ENCODE measurements at places on chromosomes 12 and 14. TPM values are rescaled to one million over a fixed set of nuclear protein-coding genes. Genes with fewer than 3 reads are reported as not detected.
A peak's percentile ranks its signal among the peaks of the same experiment; 100 is the strongest.

The RASAL1 gene
- 0.17 TPM for total RNA-seq

The TAS2R42 gene
- total RNA-seq, result not detected

The CLEC2D gene
- total RNA-seq, result 15.9 TPM

The CIROP gene
- not detected for total RNA-seq

The PLEKHD1 gene
- 0.61 TPM for total RNA-seq

The KRT75 gene
- total RNA-seq, result not detected

The PLXNC1 gene
- total RNA-seq, result 14.5 TPM

The SLCO1A2 gene
- 0.03 TPM for total RNA-seq

The KRT72 gene
- not detected for total RNA-seq

The RHEBL1 gene
- total RNA-seq, result 1.1 TPM

The PLEK2 gene
- 4.2 TPM for total RNA-seq

The GPR137C gene
- total RNA-seq, result 2.0 TPM

The YARS2 gene
- 13.3 TPM for total RNA-seq

DNA sequence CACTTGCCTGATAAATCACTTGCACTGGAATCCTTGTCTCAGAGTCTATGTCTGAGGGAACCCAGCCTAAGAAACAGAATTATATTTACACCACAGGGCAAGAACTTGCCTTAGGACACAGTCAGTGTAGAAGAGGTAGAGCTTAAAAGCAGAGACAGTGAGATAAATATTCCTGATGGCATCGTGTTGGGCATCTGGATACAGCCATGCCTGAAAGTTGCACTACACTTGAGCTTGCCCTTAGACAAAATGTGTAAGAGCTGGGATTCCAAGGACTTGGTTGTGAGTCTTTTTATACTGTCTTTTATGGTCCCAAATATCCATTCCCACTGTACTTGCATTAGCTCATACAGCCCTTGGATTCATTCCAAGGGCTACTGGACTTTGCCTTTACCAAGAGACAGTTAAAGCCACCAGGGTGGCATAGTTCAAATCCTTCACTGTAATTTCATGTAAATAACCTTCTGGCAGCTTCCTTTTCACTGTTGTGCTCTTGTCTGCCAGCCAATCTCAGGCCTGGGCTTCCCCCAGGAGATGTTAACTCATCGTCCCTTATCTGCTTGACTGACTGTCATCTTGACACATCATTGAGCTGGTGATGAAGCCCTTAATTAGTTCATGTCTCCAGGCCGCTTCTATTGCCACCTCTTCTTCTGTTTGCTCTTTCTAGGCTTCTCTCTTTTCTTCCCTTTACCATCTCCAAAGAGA is 577.9 kb upstream of the TBX3 start:
- no peak for DNase-seq

DNA sequence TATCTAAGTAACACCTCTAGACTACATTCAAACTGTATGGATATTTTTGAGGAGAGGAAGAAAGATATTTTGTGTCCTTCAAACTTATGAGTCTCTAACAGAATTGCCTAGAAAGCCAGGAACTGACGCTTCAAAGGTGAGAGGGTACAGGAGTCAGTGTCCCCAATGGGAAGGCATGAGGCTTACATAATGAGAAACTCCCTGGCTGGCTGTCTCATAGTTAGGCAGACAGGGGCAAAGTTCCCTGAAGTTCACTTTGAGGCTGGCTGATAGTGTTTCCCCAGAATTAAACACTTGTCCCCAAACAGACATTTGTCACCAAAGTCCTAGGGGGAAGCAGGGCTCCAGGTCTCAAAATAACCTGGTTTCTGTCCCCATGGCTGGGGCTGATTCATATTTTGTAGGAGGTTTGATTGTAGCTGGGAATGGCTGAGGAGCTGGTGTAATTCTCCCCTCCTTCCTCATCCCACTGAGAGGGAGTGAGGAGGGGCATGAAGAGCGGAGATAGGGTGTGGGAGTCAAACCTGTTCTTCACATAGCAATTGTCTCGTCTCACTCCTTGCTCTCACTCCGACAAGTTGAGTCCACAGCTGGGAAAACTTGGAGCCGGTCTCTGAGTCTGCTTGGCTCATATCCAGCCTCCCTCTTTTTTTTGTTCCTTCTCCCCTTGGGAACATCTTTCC is 56.4 kb upstream of the CISTR start:
- no peak for DNase-seq

- no peak for DNase-seq
Measured at GRCh38 chr14:67833403-67833802, 13.8 kb downstream of the RAD51B start.

- no peak for DNase-seq
Measured at GRCh38 chr12:57176846-57177245, 29.4 kb upstream of the LRP1-AS start.

GRCh38 chr12:71183846-71184245 is 26.0 kb upstream of the TSPAN8 start:
- no peak for DNase-seq

- no peak for DNase-seq
Measured at GRCh38 chr12:93089805-93090569, 160.9 kb upstream of the EEA1 start.

- no peak for DNase-seq
Measured at GRCh38 chr14:61484031-61484430, 162.7 kb downstream of the PRKCH start.

- DNase-seq, result no peak
Measured at GRCh38 chr12:51636581-51636980, 45.5 kb downstream of the SCN8A start.

- no peak for DNase-seq
Measured at GRCh38 chr12:19771858-19772257, 332.6 kb downstream of the AEBP2 start.

GRCh38 chr14:94050231-94050880 is 24.2 kb downstream of the OTUB2 start:
- no peak for DNase-seq

GRCh38 chr14:98847521-98848468 is 424.2 kb downstream of the BCL11B start:
- DNase-seq, result no peak

- DNase-seq, result no peak
Measured at GRCh38 chr12:115730975-115731541, 546.4 kb downstream of the MED13L start.

DNA sequence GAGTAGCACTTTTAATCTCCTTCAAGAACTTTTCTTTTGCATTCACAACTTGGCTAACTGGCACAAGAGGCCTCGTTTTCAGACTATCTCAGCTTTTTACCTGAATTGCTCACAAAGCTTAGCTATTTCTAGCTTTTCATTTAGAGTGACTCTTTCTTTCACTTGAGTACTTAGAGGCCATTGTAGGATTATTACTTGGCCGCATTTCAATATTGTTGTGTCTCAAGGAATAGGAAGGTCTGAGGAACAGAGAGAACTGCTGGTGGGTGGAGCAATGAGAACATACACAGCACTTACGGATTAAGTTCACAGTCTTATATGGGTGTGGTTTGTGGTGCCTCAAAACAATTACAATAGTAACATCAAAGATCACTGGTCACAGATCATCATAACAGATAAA is 224.8 kb upstream of the NPAS3 start:
- no peak for DNase-seq

GRCh38 chr14:73935666-73936065 is 14.2 kb downstream of the FAM161B start:
- no peak for DNase-seq

- DNase-seq, result no peak
Measured at GRCh38 chr14:68841016-68841809, 48.3 kb upstream of the ZFP36L1 start.

GRCh38 chr14:105398044-105398725 is at the start of gene TEX22:
TEX22 (plus strand) TSS chr14:105398538; CDS start chr14:105399341, 803 bp downstream.
- DNase-seq, result peak; percentile 88

DNA sequence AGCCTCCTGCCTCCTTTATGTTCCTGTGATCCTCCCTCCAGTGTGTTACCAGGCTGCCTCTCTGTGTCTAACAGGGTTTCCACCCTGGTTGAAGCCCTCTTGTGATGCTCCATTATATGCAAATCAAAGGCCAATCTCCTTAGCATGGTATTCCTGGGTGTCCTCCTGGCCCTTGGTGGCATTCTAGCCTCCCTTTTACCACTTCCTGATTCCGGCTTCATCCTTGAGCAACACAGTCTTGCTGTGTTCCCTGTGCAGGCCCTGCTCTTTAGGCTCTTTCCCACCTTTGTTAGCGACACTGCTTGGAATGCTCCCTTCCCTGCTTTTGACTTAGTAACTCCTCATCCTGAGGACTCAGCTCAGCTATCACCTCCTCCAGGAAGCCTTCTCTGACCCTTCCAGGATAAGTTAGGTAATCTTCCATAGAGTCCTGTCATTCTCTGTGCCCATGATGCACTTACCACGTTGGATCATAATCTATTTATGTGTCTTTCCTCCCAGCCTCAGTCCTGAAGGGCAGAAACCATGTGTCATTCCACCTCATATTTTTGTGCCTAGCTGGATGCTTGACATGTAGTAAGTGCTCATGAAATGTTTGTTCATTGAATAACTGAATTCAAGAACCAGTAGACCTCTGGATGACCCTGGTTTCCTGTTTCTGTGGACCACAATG is 37.3 kb downstream of the PRKCH start:
- no peak for DNase-seq
